ENCODE measurements at places on chromosomes 6 and 20. TPM values are rescaled to one million over a fixed set of nuclear protein-coding genes. Genes with fewer than 3 reads are reported as not detected.

- no peak for DNase-seq
Measured at GRCh38 chr6:38407192-38407591, 232.5 kb downstream of the BTBD9 start.

GRCh38 chr6:166648846-166649245 lies 21.8 kb upstream of the RPS6KA2 start:
- DNase-seq: no peak

DNA sequence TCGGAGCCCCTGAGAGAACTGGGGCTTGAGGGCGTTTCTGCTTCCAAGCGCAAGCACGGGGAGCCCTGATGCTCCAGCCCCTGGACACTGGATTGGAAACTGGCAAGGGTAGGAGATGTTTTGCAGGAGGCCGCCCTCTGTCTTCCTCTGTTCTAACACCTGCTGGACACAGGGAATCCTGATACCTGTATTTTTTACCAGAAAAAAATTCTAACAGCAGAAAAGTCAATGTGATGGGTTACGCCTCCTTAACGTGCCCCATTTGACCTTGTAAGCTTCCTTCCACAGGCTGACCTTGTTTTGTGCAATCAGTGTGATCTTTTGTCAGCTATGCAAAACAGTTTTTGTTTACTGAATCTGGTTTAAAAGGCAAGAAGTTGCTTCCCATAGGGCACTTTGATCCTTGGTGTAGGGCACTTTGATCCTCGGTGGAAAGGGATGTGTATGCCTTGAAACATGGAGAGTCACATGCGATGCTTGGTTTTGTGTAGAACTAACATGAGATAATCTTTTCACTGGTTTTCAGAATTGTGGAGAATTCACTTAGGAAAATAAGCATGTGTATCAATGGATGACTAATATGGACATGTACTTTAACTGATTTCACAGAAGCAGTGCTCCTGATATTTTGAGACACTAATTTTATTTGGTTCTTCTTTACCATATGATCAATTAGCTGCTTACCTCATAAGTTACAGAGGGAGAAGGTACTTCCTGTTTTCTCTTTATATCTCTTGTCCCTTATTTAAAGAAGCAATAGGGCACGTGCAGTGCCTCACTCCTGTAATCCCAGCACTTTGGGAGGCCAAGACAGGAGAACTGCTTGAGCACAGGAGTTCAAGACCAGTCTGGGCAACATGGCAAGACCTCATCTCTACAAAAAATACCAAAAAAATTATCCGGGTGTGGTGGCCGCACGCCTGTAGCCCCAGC lies 59.9 kb upstream of the MAP3K4 start:
- DNase-seq: no peak

- no peak for DNase-seq
Measured at GRCh38 chr6:15736297-15736696, 73.5 kb upstream of the DTNBP1 start.

The RRAGD gene
- total RNA-seq: 28.8 TPM

The RIPOR3 gene
- total RNA-seq: 0.14 TPM

DNA sequence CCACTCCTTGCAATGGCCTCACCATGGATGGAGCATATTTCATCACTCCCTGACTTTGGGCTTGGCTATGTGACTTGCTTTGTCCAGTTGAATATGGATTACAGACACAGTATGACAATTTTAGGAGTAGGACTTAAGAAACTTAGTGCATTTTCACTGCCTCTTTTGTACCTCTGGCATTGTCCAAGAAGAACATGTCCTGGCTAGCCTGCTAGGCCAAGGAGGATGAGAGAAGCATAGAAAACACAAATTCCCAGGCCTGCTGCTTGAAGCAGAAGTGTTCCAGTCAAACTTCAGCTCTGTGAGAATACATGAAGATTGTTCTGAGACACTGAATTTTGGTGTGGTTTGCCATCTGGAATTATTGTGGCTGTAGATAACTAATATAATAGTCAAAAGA lies 3.1 kb upstream of the MCHR2 start:
- DNase-seq: no peak

DNA sequence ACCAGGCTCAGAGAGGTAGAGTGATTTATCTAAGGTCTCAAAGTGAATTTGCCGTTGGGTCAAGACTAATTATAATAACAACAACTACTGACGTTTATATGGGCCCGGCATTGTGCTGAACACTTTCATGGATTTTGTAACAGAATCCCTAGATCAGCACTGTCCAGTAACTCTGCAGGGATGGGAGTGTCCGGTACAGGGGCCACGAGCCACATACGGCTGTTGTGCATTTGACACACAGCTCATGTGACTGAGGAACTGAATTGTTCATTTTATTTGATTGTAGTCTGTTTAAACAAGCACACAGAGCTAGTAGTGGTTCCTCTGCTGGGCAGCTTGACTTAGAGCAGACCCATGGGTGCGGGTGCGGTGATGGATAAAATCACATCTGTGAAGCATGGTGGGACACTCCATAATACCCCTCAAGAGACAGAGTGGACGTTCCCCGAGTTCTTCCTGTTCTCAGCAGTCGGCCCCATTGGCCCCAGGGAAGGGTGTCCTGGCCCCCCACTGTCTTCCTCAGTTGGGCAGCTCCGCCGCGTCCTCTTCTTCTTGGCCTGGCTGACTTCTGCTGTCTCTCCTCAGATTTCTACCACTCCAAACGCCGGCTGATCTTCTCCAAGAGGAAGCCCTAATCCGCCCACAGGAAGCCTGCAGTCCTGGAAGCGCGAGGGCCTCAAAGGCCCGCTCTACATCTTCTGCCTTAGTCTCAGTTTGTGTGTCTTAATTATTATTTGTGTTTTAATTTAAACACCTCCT lies 6.8 kb downstream of the CDKN1A start:
- DNase-seq: no peak

GRCh38 chr20:50356962-50357782 lies 153.0 kb upstream of the PTPN1 start:
- DNase-seq: no peak

DNA sequence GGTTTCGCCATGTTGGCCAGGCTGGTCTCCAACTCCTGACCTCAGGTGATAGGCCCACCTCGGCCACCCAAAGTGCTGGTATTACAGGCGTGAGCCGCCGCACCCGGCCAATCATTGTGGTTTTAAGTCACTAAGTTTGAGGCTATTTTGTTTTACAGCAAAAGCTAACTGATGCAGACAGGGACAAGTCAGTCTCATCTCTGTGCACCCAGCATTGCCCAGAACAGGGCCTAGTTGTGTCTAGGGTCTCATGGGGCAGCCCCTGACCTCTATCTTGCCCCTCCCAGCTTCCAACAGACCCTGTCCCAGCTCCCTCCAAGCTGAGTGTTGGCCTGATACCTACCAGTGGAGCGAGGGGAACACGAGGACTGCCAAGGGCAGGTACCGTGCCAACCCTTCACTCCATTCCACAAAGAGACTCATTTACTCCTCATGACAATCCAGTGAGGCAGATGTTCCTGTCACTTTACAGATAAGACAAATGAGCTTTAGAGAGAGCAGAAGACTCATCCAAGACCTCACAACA lies 8.9 kb upstream of the RBCK1 start:
- no peak for DNase-seq

DNA sequence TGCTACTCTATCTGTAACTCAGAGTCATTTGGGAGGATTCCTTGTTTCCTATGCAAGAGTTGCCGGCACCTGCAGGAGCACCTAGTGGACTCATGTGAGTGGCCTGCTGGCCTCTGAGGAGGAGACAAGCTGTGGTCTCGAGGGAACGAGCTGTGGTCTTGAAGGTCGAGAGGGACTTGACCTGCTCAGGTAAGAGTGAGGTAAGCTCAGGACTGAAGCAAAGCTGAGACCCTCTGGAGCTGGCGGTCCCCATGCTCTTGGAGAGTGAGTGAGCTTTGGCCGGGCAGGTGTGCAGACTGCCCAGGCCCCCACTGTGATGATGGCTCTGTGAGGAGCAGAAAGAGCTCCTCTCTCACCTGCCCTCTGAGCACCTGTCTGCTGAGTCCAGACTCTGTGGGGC lies 214.3 kb downstream of the MYLK4 start:
- DNase-seq: no peak

DNA sequence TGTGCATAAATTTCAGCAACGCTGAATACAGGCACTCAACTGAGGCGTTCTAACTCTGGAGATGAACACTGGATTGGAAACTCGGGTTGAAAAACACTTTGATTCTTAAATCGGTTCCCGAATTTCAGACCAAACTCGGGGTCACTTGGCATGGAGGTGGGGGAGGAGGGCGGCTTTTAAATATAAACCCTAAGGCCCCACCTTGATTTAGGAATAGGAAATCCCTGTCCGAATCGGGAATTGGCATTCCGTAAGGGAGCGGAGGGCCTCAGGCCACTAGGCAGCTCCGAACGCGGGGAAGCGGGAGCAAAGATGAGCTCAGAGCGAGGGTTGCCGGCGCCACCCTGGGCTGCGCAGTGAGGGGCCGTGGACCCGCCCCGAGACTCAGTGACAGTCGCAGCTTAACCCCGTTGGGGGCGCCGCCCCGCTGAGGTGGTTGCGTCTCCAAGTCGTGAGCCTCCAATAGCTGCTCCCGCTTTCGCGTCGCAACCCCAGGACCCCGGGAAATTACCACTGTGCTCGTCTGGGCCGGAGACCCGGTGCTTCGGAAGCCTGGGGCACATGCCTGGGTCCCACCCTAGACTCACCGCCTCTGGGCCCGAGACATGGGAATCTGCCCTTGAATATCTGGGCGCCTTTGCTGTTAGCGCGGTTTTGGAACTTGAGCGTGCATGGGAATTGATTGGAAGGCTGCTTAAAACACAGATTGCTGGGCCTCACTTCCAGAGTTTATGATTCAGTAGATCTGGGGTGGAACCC lies 4.6 kb upstream of the SIM1 start:
- no peak for DNase-seq

GRCh38 chr20:2707353-2708072 lies 14.9 kb downstream of the EBF4 start:
- DNase-seq: no peak

DNA sequence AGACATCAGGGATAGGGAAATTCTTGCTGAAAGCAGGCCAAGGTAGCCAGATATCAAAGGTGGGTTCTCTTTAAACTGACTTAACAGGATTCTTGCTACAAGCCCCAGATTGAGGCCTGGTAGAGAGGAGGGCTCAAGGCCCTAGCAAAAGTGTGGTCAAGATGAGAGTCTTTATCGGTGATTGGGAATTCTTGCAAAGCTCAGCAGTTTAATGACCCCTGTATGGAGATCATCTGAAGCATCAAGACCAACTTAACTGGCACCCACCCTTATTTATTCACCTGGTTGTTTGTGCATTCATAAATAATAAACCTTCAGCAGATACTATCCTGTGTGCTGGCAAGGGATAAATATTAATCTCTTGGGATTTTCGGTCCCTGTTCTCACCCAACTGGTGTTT lies 6.3 kb downstream of the FAM120B start:
- no peak for DNase-seq

DNA sequence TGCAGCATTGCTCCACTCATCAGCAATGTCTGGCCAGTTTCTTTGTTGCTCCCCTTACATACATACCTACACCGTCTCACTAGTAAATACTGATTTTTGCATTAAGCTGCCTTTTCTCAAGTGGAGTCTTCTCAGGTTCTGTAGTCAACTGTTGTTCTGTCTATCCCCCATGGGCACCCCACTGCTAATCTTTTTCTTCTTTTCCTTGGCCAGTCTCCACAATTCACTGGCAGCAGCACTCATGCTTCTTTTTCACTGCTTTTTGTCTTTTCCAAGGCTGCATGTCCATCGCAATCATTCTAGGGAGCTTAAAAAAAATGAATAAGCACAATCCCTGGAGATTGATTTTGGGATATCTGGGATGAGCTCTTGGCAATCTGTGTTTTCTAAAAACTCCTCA lies 10.3 kb upstream of the ERVFRD-1 start:
- DNase-seq: no peak

DNA sequence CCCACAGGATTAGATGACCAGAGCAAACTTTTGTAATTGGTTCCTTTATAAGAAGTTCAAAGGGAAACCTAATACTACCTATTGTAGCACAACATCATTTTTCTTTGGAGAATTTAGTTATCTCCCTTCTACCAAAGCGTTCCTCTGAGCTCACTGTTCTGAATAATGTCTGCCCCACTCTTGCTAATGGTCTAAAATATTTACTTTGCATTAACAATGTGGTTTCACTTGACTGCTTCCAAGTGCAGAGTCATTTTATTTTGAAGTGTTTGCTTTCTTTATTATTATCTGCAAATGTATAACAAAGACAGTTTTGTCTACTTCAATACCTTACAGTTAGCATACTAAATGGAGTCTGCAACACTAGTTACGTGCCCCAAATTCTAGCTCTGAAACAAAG lies 15.0 kb downstream of the TRAPPC3L start:
- DNase-seq: peak; percentile 76

DNA sequence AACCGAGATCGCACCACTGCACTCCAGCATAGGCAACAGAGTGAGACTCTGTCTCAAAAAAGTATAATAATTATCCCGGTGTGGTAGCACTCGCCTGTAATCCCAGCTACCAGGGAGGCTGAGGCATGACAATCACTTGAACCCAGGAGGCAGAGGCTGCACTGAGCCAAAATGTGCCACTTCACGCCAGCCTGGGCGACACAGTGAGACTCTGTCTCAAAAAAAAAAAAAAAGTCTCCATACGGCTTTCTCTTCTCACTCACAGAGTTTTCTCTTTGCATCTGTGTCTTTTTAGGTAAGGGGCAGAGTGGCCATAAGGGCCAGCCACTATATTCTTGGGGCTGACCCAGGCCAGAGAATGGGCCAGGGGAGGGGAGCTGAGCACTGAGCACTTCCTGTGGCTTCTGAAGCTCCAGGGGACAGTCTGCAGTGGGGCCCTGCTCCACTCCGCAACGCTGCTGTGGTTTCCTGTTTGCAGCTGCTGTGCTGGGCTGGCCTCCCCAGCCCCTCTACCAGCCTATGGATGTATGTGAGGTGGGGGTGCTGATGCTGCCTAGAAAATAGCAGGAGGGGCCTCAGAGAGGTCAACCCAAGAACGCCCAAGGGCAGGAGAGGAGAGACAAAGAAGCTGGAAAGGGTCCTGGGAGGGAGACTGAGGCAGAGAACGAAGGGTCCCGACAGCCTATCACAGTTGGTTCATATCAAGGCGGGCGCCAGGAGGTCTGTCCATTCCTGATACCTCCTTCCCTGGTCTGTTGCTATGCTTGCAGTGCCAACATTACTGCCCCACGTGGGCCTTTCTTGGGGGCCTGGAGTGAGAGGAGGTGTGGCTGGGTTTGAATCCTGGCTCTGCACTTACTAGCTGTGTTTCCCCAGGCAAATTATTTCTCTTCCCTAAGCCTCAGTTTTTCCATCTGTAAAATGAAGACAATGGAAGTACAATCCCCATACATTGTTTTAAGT lies 16.0 kb downstream of the SLA2 start:
- no peak for DNase-seq

- no peak for DNase-seq
Measured at GRCh38 chr20:23161968-23162696, 76.0 kb upstream of the CD93 start.

DNA sequence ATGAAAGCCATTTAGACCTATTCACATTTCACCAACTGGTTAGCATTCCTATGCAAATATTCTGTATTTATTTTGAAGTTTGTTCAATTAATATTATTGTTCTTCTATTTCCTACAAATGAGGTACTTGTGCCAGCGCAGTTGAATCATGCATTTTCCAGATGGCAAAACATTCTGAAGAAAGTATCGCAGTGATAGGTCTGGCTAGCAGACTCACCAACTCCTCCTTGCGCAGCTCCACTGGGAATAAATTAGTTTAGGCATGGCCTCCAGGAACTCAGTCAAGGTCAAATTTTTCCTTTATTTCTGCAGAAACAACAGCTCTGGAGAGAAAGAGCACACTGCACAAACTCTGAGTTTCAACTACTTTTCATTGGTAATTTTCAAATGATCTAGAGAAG lies 437.7 kb downstream of the COL12A1 start:
- DNase-seq: no peak

Measured in H4 (cell line).